Substantia nigra (tissue), 51 donors: ENCODE measurements at places on chromosomes 2 and 18.

DNA sequence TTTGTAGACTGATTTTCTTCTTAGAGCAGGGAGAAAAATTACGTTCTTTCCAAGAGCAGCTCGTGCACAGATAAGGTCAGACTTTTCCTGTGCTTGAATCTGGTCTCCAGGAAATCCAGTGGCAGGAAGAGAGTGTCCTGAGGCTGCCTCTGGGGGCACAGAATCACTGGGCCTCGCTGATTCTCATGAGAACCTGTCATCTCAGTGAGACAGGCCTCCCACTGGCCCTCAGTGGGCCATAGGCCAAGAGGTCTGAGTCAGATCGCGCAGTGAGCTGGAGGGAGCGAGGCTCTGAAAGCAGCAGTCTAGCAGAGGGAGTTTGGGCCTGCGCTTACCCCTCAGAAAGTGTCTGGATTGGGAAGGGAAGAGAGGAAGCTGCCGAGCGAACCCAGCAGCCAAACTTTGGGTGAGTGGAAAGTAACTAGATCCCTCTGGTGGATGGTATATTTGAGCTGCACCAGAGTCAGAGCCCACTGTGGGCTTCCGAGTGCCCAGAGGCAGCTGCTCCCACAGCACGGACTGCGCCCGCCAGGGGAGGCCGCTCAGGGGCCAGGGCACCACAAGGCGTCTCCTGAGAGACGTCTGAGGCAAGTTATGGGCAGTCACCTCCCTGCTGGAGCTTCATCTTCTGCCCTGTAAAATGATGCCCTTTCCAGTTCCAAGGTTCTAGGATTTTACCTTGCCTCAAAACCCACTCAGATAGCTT lies 8.2 kb downstream of the GDF7 start:
- DNase-seq = no peak

- no peak for DNase-seq
Measured at GRCh38 chr18:78772360-78773302, 207.0 kb upstream of the SALL3 start.

GRCh38 chr2:173666171-173666888 lies 298.8 kb downstream of the SP3 start:
- DNase-seq = no peak

- no peak for DNase-seq
Measured at GRCh38 chr2:205741256-205741978, 59.1 kb downstream of the NRP2 start.

DNA sequence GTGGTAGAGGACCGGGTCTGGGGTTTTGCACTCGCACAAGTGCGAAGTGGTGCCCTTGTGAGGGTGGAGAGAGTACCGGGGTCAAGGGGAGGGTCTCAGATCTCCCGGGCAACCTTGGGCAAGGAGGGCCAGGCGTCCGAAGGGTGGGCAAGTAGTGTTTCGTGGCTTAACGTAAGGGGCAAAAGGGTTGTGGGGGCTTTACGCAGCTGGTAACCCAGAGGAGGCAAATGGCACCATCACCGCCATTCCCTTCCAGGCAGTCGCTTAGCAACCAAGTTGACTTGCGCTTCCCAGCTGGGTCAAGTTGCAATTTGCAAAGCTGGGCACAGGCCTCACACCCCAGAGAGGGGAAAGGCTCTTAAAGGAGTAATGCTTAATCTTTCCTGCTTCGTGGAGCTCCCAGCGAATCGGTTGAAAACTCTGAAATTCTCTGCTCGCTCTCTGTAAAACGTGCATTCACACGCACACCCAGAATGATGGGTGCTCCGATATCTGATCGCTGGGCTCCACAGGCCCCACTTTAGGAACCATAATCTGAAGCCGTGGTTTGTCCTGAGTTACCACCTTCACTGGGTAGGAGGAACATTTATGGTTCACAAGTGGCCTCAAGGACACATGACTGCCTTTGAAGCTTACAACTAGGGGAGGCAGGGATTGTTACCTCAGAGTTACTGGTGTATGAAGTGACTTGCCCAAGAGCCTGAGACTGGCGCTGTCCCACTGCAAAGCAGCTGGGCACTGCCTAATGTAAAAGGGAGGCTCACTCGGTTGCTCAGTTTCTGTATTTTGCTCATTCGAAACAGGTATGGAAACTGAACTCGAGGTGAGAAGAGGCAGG lies 127.9 kb downstream of the UXS1 start:
- no peak for DNase-seq
